ENCODE measurements at places on chromosomes 7 and 10.

DNA sequence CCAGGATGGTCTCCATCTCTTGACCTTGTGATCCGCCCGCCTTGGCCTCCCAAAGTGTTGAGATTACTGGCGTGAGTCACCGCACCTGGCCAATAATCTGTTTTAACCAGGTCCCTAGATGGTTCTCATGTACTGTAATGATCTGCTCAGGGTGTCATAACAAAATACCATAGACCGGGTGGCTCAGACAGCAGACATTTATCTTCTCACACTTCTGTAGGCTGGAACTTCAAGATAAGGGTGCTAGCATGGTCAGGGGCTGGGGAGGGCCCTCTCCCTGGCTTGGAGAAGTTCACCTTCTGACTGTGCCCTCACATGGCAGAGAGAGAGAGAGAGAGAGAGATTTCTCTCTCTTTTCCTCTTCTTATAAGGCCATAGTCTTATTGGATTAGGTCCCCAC is 279.4 kb upstream of the LYZL1 start:
- DNase-seq: no peak

DNA sequence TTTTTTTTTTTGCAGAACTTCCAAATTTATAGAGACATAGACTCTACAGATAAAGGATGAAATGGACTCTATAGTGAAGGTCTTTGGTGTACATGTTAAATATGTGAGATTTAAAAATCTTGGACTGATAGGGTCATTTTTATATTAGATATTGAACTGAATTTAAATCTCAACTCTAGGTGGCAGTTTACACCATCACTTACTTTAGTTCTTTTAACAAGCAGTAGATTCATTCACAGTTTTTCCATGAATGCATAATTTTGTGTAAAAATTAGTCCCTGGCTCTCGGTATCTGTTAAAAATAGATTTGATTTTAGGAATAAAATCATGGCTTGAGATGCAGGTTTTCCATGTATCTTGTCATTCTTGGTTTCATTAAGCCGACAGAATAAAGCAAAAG is 31.1 kb upstream of the SNX13 start:
- DNase-seq: no peak

- DNase-seq: no peak
Observed at GRCh38 chr10:94066411-94066810, 72.7 kb downstream of the PLCE1 start.

DNA sequence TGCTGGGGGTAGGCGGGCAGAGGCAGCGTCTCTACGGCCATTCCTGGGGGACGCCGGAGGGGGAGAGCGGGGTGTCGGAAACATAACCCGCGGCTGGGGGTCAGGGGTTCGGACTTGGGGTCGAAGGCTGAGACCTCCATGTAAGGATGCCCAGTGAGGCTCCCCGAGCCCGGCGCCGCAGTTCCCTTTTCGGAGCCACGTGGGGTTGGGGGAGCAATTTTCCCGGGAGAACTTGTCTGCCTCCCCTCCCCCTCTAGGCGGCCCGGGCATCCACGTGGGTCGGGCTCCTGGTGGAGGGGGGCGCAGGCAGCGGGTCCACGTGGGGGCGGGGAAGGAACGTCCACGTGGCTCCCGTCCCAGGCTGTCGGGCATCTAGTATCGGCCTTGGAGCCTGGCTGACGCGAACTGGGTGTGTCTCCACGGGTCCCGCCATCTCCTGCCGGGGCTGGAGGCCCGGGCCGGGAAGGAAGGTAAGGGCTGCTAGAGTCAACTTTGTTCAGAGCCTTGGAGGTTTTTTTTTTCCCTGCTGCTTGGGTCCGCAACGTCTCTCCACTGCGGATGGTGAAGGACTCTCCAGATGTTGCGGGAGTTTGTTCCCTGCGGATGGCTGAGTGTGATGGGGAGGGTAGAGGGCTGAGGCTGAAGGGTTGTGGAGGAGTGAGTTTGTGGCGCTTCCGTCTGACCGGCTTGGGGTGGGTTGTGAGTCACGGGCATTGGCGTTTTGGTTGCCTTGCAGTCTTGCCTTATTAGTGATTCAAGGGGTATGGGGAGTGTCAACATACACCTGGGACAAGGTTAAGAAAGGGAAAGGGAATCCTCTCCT is 744 bp downstream of the PPRC1 start:
- no peak for DNase-seq

- no peak for DNase-seq
Observed at GRCh38 chr10:75762431-75762802, 331.0 kb downstream of the LRMDA start.

DNA sequence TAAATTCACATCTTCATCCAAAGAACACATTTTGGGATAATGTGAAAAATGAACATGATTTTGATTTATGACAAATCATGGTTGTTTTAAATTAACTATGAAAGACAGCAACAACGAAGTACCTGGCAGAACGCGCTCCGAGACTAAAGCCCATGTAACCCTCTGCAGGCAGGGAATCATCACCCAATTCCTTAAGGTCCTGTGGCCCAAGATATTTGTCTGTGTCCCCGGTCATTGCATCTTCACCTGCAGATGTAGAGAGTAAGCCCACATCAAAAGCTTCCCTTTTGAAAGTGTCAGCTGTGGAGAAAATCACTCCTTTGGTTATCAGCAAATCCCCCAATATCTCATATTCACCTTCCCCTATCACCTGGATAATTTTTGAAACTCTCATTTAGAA is 232.5 kb upstream of the CCDC6 start:
- no peak for DNase-seq

DNA sequence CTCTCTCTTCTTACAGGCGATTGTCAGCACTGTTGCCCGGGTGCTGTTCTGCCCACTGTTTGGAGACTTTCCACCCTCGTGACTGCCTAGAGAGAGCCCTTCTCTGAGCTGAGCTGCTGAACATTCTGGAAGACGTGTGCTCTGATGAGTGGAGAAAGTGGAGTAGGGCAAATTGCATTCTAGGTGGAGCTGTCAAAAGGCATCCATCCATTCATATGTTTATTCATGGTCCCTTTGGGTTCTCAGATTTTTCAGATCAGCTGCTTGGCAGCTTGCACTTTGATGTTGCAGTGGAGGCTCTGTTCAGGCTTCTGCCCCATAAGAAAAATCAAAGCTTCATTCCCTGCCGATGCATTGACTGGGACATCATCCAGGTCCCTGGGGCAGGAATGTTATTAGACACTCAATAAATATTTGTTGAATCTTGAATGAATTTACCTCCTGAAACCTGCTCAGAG is 120.7 kb upstream of the EEPD1 start:
- DNase-seq: no peak

DNA sequence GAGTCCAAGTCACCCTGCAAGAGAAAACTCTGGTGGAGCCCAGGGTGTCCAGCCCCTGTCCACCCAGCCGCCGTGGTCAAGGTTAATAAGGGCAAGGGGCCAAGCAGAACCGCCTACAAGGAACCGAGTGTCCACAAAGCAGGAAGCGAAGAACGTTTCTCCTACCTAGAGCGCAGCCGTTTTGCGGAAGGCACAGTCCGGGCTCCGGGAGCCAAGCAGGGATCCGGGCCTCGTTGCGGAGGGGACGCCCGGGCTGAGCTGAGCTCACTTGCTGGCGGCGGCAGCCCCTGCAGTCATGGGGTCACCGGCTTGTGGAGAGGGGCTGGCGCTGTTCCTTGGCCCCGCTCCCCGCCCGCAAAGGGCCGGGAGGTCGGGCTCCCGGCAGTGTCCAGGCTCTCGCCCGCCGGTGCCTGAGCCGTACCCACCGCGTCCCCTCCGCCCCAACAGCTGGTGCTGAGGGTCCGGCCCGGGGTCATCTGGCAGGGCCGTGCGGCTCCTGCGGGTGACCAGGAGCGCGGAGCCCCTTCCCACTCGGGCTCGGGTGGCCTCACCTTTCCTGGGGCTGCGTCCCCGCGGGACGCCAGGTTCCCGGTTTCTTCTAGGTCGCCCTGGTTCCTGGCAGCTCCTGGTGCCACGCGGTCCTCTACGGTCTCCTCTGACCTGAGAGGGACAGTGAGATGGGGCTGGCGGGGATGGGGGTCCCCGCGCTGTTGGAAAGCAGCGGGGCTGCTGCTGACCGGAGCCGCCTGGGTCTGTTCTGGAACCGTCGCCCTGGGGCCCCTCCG is 14.0 kb upstream of the ZNF273 start:
- no peak for DNase-seq

DNA sequence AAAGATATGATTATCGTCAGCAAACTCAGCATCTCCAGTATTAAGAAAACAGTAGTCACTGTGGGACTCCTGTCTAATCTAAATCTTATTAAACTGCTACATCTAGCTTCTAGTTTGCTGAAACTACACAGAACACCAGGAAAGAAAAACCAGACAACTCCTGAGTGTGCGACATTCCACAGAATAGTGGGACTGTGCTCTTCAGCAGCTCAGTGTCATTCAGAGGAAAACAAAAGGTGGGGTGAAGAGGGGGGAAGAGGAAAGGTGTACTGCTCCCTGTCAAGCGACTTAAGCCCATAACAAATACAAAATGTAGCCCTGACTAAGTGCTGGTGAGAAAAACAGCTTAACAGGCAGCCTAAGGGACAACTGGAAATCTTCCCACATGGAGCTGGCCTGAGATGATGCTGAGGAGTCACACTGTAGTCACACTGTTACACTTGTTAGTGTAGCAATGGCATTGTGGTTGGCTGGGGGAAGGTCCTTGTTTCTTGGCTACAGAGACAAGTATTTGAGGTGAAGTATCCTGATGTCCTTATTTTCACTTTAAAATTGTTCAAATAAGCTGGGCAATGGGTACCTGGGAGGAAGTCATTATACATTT is 135.5 kb downstream of the USP6NL start:
- no peak for DNase-seq

- DNase-seq: no peak
Observed at GRCh38 chr10:100693821-100694220, 51.6 kb upstream of the PAX2 start.

- DNase-seq: no peak
Observed at GRCh38 chr10:101355072-101355706, 1.2 kb downstream of the BTRC start.

GRCh38 chr7:32005577-32005976 is 64.6 kb downstream of the PDE1C start:
- no peak for DNase-seq

DNA sequence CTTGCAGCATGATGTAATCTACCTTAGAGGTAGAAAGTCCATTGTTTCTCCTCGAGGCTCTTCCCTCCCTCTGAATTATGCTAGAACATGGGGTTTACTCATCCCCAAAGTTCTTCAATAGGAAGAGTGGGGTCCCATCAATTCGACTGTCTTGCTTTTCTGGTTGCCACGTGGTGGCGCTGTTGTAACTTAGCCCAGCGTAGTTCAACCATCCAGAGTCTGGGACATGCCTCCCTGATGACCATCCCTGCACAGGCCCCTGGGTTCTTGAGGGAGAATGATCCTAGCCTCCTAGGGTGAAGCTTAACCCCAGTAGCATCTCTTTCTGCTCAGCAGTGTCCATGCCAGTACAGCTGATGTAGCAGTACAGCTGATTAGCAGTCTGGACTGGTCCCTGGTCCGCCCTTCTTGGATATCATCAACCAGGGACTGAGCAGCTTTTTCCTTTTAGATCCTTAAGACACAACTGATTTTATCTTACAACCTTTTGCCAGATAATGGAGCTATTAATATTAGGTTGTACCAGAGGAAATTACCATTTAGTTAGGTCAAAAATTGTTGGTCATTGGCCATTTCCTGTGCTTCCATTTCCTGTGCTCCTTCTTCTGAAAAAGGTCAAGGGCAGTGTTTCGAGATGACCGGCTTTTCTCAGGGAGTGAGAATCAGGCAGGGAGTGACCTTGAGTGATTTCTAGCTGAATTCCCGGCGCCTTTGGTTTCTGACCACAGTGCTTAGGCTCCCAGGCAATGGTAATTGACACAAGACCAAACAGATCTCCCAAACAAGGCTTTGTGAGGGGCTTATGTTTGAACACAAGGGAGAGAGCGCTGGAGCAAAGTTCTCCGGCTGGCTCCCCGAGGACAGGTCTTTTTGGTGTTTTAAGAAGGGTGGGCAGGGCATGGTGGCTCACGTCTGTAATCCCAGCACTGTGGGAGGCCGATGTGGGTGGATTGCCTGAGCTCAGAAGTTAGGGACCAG is 65.4 kb downstream of the TACC2 start:
- no peak for DNase-seq

All from AG09319 (cell line).